ENCODE measurements at places on chromosomes 1 and 21. TPM values are rescaled to one million over a fixed set of nuclear protein-coding genes. Genes with fewer than 3 reads are reported as not detected.
A peak's percentile ranks its signal among the peaks of the same experiment; 100 is the strongest.

The RPE65 gene
- total RNA-seq: 1.1 TPM

The CALML6 gene
- total RNA-seq: not detected

GRCh38 chr1:60697204-60697994 is 385.0 kb upstream of the NFIA start:
- DNase-seq: no peak

DNA sequence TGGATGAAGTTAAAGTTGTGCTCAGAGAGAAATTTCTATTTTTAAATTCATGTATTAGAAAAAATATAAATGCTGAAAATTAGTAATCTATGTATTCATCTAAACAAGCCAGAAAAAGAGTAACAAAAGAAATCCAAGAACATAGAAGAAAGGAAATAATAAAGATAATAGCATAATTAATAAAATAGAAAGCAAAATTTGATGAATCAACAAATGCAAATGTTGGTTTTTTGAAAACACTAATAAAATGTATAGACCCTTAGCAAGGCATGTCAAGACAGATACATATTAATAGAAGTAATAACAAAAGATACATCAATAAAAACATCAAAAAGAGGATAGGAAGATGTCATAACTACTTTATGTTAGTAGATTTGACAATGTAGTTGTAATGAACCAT is 18.0 kb downstream of the F13B start:
- DNase-seq: no peak

DNA sequence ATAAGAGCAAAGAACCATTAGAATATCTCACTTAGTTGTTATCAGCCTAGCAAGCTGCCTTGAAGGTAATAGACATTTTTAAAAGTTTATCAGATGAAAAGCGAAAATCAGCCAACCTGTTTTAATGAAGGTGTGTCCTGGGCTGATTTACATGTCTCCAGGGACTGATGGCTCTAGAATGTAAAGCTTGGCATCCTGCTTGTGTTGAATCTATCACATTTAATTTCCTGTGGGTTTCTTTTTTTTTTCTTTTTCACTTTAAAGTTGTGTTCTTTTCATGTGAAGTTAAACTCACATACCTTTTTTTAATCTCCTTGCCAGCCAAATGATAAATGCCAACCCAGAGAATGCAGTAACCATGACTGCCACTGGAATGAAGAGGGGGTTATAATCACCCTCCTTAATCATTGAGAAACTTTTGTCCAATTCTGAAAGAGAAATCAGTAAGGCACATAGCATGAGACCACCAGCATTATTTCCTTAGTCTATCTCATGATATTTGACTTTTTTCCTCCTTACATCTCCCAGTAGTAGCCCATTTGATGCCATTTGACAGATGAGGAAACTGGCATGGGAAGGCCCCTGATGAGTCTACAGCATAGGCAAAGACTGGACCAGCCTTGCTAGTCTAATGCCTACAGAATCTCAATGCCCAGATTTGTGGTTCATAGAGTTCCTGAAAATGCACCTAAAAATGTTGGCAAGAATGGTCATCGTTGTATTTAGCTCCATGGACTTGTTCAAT is 10.0 kb downstream of the SELL start:
- DNase-seq: no peak

- no peak for DNase-seq
These were observed 33.4 kb upstream of the WNT4 start for GRCh38 chr1:22176258-22176657.

- DNase-seq: peak; percentile 5
These were observed 50.8 kb downstream of the HS2ST1 start for GRCh38 chr1:86965012-86965826.

DNA sequence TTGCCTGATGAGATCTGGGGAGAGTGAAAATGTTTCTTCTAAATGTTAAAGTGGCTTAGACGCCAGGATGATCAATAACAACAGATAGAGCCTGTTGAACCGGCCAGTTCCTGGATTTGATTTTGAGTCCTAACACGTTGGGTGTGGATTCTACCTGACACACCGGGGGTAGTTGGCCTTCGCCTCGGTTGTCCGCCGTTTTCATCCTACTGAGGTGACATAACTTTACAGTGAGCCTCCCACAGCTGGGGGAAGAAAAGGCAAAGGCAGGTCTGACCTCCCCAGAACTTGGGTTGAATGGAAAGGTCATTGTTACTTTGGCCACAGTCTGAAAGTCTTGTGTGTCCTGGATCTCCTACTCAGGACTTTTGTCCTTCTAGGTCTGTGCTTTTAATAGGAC is 1.1 kb downstream of the PGD start:
- DNase-seq: no peak

DNA sequence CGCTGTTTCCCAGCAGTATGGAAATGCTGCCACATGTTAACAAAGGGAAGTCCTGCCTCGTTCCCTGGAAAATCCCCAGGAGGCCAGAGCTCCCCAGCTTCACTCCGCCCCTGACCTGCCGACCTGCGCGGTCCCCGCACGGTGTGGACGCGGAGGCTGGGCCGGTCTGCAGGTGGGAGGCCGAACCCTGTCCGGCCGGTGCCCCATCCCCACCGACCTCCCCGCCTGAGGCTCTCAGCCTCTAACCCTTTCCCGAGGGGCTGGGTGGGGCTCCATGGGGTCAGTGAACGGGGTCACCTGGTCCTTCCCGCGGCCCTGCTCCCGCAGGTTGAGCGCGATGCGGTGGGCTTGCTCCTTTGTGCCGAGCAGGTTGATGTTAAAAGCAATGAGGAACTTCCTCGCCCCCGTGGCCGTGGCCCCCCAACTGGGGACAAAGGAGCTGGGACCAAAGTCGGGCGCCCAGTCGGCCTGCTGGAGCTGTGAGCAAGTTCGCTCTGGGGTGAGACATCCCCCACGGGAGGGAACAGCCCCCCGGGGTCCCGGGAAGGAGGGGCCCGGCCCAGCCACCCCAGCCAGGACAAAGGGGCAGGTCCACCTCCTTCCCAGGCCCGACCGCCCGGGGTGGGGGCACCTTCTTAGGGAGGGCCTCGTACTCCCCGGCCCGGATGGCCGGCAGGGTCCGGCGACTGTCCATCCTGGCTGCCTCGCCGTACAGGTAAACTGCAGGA is 4.0 kb downstream of the FTCD start:
- no peak for DNase-seq

DNA sequence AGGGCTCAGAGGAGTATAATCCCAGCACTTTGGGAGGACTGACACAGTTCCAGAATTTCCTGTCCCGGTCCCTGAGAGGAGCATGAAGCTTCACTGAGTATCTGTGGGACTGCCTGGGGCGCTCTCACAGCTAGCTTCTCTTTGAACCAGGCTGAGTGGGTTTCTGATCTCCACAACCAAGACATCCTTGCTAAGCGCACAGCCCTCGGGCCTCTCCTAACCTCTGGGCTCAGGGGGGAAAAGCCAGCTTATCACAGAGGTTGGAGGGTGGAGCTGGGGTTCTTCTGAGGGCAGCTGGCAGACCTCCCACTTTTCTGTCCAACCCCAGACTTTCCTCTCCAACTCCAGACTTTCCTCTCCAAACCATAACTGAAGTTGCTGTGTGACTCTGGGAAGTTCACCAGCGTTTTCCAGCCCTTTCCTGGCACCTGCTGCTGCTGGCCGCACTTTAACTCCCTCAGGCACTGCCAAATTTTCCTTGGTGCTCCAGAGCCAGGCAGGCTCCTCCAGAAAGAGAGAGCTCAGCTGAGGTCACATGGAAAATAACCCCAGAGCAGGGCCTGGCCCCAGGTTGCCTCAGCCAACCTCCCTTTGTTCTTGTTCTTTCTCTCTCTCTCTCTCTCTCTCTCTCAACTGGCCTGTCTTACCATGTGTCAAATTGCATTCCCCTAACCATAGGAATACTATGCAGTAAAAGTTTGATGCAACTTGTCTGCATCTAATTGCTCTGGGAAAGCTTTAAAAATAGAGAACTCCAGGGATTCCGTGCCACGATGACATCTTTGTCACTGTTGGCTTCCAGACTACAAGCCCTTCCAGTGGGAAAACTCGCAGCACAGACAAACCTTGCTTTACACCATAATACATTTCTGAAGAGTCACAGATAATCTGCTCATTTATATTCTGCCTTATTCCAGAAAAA is 49.5 kb downstream of the OLFML2B start:
- no peak for DNase-seq

DNA sequence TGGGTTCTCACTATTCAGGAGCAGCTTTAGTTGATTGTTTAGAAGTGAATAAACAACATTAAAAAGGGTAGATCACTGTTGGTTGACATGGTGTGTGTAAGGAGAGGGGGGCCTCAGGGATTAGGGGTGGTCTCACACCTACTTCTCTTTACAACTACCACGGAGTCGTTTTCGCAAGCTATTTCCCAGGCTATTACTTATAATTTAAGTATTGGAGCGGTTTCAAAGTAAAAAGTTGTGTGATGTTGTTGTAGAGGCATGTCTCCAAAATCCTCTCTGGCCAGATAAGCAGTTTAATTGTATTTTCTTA is 1.3 kb downstream of the GPSM2 start:
- DNase-seq: no peak

DNA sequence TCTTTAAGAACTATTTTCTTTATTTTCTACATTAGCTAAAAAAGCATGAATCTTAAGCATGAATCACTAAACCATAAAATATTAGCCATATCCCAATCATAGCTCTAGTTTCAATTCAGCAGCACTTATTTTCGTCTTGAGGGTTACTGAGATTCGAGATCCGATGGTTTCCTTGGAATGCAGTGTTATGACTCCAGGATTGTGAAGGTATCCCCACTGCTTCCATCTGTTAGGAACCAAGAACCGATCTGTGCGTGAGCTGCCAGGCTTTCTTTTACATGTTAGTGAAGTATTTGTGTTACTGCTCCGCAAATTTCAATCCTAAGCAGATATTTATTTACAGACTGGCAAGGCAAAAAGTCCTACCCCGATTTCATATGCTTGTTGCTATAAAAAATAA is 18.8 kb downstream of the TNFRSF9 start:
- DNase-seq: no peak

DNA sequence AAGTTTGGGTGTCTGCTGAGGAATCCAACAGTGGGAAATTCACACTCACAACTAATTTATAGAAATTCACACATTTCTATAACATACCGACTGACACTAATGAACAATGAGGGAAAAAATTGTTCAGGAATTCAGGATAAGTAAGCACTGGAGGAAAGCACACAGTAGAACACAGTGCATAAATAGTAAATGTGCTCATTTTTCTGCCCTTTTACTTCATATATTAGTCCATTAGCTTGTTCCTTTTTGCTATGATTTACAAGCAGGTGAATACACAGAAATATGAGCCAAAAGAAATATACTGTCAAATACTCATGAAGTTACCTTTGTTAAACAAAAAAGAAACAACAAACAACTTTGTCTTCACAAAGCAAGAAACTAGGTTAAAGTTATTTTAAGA is 11.3 kb downstream of the NRIP1 start:
- no peak for DNase-seq

Measured in H4 (cell line).